ENCODE measurements at places on chromosomes 2 and 18.

DNA sequence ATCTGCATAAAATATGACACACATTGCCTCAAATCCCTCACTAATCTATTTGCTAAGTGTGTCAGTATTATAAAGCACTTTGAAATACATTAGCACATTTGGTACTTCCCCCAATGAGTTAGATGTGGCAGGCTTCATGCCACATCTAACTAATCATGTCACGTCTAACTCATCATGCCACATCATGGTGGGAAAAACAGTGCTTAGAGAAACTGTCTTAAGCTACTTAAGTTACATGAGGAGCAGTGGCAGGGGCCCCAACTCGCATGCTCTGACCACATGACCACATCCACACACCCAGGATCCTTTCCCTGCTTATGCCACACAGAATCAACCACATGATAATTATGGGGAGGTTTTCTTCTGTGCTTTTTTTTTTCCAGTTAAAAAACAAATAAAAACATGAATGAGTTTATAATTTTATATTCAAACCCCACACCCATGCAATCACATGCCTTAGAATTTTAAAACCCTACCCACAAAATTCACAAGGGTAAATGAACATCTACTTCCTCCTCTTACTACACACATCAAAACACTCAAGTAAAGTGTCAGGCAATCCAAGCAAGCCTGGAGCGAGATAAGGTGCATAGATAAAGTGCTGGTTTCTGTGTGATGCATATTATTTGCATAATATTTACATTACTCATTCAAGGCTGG, 1.6 kb downstream of the ABCA12 start:
- DNase-seq, result no peak

DNA sequence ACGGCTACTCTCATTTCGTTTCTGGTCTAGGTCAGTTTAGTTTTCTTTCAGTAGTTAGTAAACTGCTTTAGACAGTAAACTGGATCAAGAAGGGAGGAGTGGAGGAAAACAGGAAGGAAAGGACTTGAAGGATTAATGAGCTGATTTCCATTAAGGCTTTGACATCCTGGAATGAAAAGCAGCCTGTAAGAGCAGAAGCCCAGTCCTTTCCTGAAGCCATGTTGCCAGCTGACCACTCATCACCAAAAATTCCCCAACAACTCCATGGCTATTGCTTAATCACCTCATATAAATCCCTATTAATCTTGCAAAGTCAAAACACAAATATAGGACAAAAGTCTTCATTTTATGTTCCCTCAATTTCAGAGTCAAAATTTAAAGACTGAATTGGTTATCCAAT, 113.7 kb upstream of the ZFP36L2 start:
- DNase-seq, result no peak

- no peak for DNase-seq
Observed at GRCh38 chr2:19274439-19274838, 84.0 kb downstream of the OSR1 start.

DNA sequence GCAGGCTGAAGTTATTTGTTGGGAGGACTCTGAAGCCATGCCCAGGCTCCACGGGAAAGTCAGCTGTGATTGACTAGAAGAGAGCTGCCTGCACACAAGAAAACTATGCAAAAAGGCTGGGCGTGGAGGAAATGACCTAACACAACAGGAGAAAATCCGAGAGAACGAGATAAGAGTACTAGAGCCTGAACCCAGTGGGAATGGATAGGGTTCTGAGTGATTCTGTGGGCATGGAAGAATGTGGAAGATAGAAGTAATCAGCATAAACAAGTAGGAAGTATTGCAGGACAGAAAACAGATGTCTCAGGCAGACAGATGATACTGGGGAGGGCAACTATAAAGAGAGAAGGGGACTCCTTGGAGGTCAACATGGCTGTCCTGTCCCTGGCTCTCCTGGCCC, 12.1 kb upstream of the COPS8 start:
- no peak for DNase-seq

DNA sequence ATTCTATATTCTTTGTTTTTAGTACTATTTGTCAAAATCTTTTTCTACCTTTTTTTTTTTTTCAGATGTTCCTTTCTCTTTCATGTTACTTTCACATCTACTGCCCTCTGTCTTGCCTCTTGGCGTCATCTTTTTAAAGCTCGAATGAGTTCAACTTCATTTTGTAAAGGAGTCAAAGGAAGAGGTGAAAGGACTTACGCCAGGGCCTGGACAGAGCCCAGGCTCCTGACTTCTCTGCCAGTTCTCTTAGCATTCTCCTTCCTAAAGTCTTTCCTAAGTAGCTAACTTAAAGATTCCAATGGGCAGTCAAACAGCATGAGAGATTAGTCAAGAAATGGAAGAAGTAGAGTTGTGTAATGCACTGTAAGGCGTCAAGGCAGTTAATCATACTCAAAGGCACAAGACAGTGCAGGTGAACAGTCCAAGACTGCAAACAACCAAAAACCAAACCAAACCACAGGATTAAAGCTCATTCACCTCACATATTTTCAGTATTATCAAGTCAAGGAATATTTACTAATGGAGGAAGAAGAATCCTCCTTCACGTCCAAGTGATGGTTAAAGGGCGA, 301.7 kb downstream of the TCF4 start:
- no peak for DNase-seq

DNA sequence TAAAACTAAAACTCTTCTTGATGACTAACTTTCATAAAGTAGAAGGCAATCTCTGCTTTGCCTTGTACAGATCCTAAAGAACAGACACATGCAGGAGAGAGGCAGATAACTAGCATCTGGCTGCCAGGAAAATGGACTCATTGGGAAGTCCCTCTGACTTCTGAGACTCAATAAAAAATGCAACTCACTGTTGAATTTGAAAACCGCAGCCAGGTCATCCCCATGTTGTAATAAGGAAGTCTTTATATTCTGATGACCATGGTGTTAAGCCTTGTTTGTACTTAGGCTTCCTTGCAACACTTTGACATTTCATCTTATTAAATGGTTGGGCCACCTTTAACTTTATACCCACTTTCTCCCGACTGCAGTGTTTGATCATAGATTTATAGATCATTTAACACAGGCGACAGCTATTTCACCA, 375.1 kb upstream of the KCNH7 start:
- DNase-seq, result no peak

DNA sequence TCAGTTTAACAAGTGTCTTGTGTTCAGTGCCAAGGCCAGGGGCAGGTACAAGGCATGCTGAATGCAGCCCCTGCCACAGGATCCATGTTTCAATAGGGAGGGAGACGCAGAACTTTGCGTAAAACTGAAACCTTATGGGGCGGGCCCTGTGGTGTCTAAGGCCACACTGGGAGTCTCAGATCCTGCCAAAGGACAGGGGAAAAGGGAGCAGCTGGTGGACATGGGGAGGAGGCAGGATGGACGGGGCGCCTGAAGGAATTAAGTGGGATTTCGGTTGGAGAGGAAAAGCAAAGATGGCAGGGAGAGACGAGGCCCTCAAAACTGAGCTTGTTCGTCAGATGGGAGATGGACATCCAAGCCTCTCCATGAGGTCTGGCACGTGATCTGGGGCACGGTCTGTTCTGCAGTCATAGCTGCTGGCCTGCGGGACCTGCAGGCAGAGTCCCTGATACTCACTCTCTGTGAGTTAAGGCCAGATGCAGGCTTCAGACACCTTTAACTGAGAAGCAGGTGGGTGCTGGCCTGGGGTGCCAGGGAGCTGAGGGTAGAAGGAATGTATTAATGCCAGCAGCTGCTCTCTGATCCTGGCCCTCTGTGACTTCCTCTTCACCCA, 48.8 kb downstream of the TCF7L1 start:
- no peak for DNase-seq
